Activated CD4-positive, alpha-beta T cell treated with anti-CD3 and anti-CD28 coated beads, Interleukin-2, amount 10 ng/mL, durations not matched to agents 24 days and 14 days (primary cell): ENCODE measurements at places on chromosomes 6 and 20.

DNA sequence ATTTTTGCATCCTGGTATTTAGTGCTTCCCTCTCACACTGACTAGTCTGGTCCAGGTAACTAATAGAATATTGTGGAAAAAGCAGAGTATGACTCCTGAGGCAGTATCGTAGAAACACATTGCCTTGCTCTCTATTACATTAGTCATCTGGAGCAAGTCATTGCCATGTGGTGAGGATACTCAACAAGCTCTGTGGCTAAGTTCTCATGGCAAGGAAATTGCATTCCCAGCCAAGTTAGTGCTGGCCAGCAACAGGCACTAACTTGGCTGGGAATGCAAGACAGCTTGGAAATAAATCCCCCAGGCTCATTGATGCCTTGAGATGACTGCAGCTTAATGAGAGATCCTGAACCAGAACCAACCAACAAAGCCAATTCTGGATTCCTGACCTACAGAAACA, 39.7 kb upstream of the HTR1B start:
- DNase-seq, result no peak

DNA sequence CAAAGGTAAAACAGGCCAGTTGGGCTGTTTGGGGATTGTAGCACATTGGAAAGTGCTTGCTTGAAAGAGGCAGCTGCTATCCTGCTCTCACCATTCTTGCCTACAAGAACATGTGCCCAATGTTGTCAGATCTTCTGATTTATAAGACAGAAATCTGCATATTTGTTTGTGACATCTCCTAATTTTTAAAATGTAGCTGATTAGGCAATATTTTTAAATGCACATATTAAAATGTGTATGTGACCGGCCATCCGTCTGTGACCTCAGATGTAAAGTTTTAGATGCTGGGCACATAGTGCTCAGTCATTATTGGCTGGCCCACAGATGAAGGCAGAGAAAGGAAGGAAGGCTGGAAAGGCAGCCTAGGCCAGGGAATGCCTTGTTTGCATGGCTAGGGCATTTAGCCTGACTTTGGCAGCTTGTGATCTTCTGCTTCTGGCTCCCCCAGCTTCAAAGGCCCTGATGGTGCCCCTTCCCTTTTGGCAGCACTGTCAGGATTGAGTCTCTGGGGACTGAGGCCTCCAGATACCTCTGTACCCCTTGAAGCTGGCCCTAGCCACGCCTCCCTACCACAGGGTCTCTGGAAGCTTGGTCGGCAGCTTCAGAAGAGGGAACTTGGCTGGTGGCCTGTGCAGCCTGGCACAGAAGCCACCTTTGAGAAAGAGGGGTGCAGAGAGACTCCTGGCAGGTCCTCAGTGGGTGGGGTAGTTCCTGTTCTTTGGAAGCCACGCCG, 6.4 kb downstream of the SNPH start:
- DNase-seq, result no peak

DNA sequence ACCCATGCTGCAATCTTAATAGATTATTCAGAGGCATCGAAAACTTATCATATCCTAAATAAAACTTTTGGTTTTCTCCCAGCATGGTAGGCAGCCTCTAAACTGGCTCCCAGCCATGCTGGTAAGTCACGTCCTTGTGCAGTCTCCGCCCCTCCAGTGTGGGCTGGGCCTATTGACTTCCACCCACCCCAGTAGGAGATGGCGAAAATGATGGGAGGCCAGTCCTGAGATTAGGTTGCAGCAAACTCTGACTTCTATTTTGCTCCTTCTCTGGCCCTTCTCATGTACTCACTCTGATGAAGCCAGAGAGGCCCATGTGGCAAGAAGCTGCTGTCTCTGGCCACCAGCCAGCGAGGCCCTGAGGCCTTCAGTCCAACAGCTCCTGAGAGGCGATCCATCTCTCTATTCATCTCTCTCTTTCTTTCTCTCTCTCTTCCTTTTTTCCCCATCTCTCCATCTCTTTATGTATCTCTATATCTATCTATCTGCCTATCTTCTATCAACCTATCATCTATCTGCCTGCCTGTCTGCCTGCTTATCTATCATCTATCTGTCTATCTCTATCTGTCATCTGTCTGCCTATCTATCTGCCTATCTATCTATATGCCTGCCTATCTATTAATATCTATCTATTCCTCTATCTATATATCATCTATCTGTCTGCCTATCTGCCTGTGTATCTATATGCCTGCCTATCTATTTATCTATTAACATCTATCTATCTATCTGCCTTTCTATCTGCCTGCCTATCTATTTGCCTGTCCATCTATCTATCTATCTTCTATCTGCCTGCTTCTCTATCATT, 52.7 kb upstream of the STX16 start:
- DNase-seq, result no peak

- no peak for DNase-seq
Measured at GRCh38 chr6:29760328-29760727, 37.1 kb downstream of the HLA-F start.

- peak; percentile 83 for DNase-seq
Measured at GRCh38 chr6:37648465-37649330, 49.0 kb downstream of the MDGA1 start.

DNA sequence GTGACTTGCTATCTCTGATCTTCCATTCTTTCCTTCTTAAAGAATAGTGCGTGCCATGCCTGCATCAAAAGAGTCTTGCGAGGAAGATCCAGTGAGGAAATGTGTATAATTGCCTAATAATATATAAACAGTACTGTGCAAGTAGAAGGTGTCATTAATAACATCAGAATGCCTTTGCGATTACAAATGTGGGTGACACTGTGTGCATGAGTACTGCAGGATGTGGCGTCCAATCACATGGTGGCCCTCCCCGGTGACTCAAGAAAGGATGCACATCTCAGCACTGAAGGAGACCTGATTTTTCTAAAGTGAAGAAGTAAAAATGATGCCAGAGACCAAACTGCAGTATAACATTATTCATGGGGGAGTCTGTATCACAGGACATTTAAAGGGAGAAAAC, 107.5 kb upstream of the EDN1 start:
- no peak for DNase-seq

GRCh38 chr6:34200340-34200971, 36.2 kb upstream of the HMGA1 start:
- no peak for DNase-seq

- no peak for DNase-seq
Measured at GRCh38 chr6:40988634-40989033, 50.4 kb downstream of the UNC5CL start.
